ENCODE measurements at places on chromosomes 11 and 22. TPM values are rescaled to one million over a fixed set of nuclear protein-coding genes. Genes with fewer than 3 reads are reported as not detected.

DNA sequence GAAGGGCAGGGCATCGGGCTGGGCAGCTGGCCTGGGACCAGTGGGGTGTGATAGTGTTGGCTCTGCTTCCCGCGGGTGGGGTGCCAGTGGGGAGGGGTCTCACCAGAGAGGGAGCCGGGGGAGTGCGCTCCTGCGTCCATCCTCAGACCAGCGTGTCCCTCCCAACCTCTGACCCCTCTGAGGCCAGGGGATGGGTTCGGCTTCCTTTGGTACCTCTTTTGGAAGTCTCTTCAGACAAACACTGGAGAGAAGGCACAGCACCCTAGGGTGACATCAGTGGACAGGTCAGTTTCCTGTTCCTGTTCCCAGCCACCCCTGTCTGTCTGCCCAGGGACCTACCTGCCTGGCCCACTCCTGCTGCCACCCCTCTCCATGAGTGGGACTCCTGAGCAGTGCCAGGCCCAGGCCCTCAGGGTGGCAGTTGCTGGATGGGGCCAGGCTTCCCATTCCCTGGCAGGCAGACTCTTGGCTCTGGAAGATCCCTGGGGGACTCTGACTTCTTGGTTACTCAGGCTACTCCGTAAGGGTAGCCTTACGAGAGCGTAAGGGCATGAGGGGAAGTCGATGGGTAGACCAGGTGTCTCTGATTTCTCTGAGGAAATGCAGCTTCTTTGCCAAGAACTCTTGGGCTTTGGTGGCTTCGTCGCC lies 2.6 kb downstream of the TAGLN start:
- no peak overlapping the region for H3K4me3 ChIP-seq
- DNase-seq, result no peak
- no peaks in the 10 kb centered on the region for H3K36me3 ChIP-seq
- H3K27ac ChIP-seq, result no peak overlapping the region
- H3K4me1 ChIP-seq, result peaks cover 6% of the 10 kb centered on the region

- H3K4me3 ChIP-seq, result no peak overlapping the region
- no peaks in the 10 kb centered on the region for H3K4me1 ChIP-seq
- no peaks in the 10 kb centered on the region for H3K27me3 ChIP-seq
- H3K27ac ChIP-seq, result no peak overlapping the region
- DNase-seq, result no peak
Measured at GRCh38 chr11:12330485-12331231, 46.7 kb upstream of the PARVA start.

DNA sequence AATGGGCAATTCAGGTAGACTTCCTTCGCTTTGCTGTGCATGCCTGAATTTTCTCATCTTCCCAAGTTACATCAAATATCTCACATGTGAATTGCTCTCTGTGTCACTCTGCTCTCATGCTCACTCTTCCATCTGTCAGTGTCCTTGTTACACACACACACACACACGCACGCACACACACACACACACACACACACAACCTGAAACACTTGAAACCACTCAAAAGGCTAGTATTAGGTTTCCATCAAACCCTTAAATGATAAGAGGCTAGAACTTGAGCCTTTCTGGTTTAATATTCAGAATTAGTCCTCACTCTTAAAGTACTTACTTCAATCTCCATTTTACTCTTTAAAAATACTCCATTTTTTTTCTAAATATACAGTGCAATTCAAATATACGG lies 282.4 kb downstream of the C11orf87 start:
- no peak overlapping the region for H3K27ac ChIP-seq
- no peaks in the 10 kb centered on the region for H3K27me3 ChIP-seq
- no peak for DNase-seq
- no peak overlapping the region for H3K4me3 ChIP-seq
- H3K36me3 ChIP-seq, result no peaks in the 10 kb centered on the region

- H3K36me3 ChIP-seq, result no peaks in the 10 kb centered on the region
- DNase-seq, result no peak
- no peak overlapping the region for H3K4me3 ChIP-seq
- H3K27ac ChIP-seq, result no peak overlapping the region
- H3K4me1 ChIP-seq, result no peaks in the 10 kb centered on the region
Measured at GRCh38 chr22:48112687-48113521, 1350.5 kb downstream of the TBC1D22A start.

The ZNF70 gene
- 3.2 TPM for total RNA-seq

The EFCAB6 gene
- total RNA-seq, result 0.21 TPM

The SLC25A45 gene
- total RNA-seq, result 9.8 TPM
